ENCODE measurements at places on chromosomes 6 and 20. TPM values are rescaled to one million over a fixed set of nuclear protein-coding genes. Genes with fewer than 3 reads are reported as not detected.

GRCh38 chr6:36912030-36912454 is 26.3 kb downstream of the C6orf89 start:
- no peaks in the 10 kb centered on the region for H3K36me3 ChIP-seq
- no peak overlapping the region for H3K27ac ChIP-seq
- peaks cover 5% of the 10 kb centered on the region for H3K27me3 ChIP-seq
- no peak for DNase-seq

GRCh38 chr6:50762798-50763197 is 49.5 kb downstream of the TFAP2D start:
- DNase-seq: no peak
- no peak overlapping the region for H3K27ac ChIP-seq
- no peak overlapping the region for H3K4me3 ChIP-seq
- H3K27me3 ChIP-seq: no peaks in the 10 kb centered on the region

- DNase-seq: no peak
- no peak overlapping the region for H3K27ac ChIP-seq
- H3K36me3 ChIP-seq: no peaks in the 10 kb centered on the region
- H3K4me3 ChIP-seq: no peak overlapping the region
Measured at GRCh38 chr6:6386010-6386409, 65.5 kb upstream of the F13A1 start.

DNA sequence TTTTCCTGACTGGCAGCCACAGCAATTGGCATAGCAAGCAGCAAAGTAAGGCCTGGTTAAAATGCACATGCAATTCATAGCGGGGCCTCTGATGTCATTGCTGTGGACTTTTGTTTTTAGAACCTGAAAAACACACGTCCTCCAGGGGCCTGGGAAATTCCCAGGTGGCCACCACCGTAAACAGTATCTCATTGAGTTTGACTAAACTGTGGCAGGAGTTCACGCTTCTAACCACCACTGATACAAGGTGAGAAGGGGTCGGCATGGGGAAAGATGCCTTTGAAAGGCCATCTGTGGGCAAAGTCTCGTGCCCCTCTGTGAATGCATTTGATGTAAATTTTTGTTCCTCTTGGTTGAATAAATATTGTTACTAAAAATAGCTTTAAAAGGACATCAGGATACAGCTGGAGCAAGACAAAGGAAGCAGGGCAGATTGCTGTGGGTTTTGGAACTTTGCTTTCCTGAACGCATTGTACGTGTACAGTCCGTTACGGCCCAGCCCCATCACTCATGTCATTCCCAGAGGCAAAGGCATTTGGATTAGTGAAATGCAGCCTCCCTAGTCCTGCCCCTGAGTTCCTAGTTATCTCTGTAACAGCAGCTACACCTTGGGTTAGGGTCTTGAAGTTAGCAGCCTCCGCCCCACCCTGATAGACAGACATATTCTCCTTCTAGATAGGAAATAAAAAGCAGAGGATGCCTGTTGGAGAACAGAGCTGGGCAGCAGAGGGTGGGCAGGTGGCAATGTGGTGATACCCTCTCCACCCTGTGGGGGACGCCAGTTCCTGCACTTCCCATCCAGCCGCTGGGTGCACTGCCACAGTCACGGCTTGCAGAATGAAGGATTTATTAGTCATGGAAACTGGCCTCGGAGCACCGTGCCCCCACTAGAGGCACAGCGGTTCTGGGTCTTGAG is 80.3 kb downstream of the ZDHHC14 start:
- no peak overlapping the region for H3K4me3 ChIP-seq
- no peaks in the 10 kb centered on the region for H3K36me3 ChIP-seq
- H3K27ac ChIP-seq: no peak overlapping the region
- no peaks in the 10 kb centered on the region for H3K27me3 ChIP-seq
- H3K4me1 ChIP-seq: peaks cover 27% of the 10 kb centered on the region

DNA sequence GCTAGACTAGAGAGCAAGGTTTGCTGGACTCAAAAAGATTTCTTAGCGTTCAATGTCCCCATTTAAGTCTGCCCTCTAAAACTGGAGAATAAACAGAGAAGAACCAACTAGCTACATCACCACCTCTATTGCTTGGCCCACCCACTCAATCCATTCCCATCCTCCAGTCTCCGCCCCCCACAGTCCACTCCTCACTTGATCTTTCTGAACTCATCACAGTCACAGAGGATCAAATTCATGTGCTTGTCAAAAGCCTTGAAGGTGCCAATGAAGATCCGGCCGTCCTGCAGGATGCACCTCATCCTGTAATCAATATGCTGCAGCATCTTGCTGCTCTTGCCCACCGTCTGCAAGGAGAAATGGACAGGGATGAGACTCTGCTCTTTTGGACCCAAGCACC is 3.2 kb downstream of the SNRPB start:
- DNase-seq: no peak
- H3K27ac ChIP-seq: no peak overlapping the region
- peaks cover 2% of the 10 kb centered on the region for H3K4me1 ChIP-seq
- no peak overlapping the region for H3K4me3 ChIP-seq

DNA sequence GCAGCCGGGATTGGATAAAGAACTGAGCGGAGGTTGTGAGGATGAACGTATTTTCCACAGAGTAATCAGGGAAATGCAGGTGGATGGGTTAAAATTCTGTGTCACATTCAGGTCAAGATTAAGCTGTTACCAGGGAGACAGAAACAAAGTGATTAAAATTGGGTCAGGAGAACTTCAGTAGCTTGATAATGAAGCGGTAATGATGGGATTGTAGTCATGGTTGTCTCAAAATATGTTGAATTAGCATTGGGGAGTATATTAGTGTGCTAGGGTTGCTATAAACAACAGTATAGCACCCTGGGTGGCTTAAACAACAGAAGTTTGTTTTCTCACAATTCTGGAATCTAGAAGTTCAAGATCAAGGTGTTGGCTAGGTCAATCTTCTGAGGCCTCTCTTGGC is 155.5 kb downstream of the GJA1 start:
- H3K27ac ChIP-seq: no peak overlapping the region
- no peaks in the 10 kb centered on the region for H3K36me3 ChIP-seq
- H3K4me3 ChIP-seq: no peak overlapping the region
- H3K4me1 ChIP-seq: peaks cover 5% of the 10 kb centered on the region

The TXLNB gene
- total RNA-seq: not detected

DNA sequence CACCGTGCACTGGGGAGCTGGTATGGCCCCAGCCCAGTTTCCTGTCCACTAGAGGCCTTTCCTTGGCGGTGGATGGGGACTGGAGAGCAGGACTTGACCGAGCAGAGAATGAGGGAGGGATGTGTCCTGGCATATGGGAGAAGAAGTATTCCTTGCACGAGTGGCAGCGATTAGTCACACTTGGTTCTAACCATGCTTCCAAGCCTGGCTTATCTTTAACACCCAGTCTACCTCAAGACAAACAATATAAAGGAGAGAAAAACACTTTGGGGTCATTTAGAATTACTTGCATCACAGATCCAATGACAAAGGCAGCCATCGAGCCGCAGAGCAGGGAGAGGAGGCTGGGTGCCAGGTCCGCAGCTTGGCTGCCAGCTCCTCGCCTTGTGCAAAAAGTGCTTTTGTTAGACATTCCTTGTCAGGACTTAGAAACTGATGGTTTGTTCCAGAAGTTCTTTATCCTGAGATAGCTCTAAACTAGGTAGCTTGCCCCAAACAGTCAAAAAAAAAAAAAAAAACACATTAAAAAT is 214.9 kb upstream of the GMDS start:
- DNase-seq: no peak
- peaks cover 6% of the 10 kb centered on the region for H3K27me3 ChIP-seq
- no peak overlapping the region for H3K4me3 ChIP-seq
- peaks cover 4% of the 10 kb centered on the region for H3K4me1 ChIP-seq
- H3K36me3 ChIP-seq: no peaks in the 10 kb centered on the region
- H3K27ac ChIP-seq: no peak overlapping the region

DNA sequence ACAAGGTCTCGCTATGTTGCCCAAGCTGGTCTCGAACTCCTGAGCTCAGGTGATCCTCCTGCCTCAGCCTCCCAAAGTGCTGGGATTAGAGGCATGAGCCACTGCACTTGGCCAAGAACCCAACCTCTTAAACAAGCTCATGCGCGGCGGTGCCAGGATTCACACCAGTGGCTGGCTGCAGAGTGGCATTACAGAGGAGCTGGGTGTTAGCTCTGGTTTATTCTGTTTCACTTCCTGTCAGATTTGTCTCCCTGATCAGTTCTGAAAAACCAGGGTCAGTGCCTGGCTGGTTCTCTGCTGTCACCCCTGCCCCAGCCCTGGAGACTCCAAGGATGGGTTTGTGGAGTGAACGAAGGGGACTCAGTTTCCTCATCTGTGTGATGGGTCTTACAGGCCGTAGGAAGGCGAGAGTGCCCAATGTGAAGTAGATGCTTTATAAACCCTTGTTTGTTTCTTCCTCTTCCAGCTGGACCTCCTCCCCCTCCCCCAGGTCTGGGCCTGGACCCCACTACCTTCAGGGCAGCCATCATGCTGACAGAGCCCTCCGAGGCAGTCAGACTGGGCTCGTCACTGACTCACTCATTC is 63.4 kb downstream of the UBE2V1 start:
- H3K4me3 ChIP-seq: no peak overlapping the region
- no peak for DNase-seq
- H3K27ac ChIP-seq: no peak overlapping the region
- no peaks in the 10 kb centered on the region for H3K36me3 ChIP-seq
- peaks cover 3% of the 10 kb centered on the region for H3K27me3 ChIP-seq
- no peaks in the 10 kb centered on the region for H3K4me1 ChIP-seq

The PAX1 gene
- not detected for total RNA-seq

GRCh38 chr20:44601801-44602204 is 19.4 kb downstream of the PKIG start:
- peaks cover 4% of the 10 kb centered on the region for H3K4me1 ChIP-seq
- peaks cover 2% of the 10 kb centered on the region for H3K27me3 ChIP-seq
- peaks cover 5% of the 10 kb centered on the region for H3K36me3 ChIP-seq

All from glutamatergic neuron (in vitro differentiated cells).